NCI-H1105 treated with DMSO at 0.1 percent for 48 hours (cell line): ENCODE measurements at places on chromosomes 12 and 14.

GRCh38 chr12:120738252-120739030, 12.8 kb downstream of the ACADS start:
- DNase-seq, result no peak

DNA sequence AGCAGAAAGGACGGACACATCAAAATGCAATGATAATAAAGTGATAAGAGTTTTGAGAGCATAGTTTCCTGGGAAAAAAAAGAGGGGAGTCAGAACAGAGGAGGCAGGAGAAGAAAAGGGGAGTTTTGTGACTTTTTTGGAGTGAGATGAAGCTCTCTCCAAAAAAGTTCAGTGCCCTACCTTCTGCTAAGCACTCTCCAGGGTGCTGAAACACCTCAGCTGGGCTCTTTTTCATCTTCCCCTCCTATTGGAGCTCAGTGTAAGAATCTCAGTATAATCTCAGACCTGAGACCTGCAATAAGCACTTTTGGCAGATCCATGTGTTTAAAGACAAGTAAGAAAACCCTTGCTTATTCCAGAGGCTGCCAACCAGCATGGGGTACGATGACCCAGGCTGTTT, 58.9 kb upstream of the SRRM4 start:
- no peak for DNase-seq

GRCh38 chr14:32379447-32379846, 50.3 kb downstream of the AKAP6 start:
- DNase-seq, result no peak

DNA sequence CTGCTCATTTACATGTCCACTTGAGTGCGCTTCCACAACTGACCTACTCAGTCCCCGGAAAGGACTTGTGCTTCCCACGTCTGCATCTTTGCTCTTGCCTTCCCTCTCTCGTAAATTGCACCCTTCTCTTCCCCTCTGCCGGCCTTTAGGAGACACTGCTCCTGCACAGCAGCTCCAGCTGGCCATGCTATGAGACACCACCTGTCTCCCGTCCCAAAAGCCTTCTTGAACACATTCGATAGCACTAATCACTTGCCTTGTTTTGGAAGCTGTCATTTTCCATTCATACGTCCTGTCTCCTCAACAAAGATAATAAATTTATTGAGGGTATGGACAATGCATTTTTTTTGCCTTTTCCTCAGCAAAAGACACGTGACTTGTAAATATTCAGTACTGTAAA, 15.7 kb upstream of the KCNA1 start:
- no peak for DNase-seq
